ENCODE measurements at places on chromosomes 5 and 9.

DNA sequence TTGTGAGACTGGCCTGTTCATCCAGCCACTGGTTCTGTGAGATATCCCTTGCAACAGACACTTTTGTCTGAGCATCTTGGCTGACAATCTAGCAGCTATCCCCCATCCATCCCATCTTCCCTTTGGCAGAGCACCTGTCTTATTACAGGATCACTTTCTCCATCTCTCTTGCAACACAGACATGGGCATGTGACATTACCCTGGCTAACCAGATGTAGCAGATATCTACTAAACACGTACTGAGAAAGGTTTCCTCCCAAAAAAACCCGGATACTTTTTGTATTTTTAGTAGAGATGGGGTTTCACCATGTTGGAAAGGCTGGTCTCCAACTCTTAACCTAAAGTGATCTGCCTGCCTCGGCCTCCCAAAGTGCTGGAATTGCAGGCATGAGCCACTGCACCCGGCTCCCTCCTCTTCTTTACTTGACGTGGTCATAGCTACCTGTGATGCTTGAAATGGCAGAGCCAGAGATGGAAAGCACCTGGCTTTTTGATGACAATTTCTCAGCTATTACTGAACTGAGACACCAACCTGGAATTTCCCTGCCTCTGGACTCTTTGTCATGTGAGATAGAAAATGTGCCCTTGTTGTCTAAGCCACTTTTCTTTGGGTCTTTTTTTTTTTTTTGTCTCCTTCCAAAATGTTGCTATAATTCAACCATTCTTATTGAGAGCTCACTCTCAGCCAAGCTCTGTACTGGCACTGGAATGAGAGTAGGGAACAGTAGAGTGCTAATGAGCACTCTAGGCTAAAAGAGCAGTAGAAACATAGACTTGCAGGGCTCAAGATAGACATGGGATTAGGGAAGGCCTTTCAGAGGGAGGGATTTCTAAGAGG, 32.6 kb downstream of the FNBP1 start:
- peak; percentile 80 for DNase-seq

DNA sequence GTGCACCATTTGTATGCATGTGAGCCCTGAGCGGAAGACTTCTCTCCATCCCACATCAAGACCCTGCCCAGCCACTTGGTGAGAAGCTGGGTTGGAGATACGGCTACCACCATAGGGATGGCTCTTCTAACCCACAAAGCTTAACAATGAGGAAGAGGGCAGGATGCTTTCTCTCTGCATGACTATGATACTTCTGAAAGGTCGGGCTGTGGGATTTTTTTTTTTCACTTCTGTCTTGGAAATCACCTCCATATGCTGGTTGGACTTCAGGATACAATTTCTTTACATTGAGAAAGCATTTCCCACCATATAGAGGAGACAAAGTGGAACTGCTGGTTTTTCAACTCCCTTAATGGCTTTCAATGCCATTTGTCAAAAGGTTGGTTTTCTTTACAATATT, 30.5 kb downstream of the ZNF366 start:
- DNase-seq, result no peak

DNA sequence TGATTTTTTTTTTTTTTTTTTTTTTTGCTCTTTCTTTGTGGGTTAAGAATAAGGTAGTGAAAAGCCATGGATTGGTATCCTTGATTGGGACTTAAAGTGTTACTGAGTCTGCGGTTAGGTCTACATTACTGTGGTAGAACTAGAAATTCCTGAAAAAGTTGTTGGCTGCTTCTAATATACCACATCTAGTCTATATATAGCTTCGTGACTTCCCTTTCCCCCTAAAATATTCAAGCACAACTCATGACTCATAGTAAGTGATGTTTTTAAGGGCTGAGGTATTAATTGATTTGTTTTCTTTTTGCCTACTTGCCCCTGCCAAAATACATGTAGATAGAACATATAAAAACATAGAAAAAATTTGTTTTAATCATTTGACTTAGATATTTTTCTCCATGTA, 247.6 kb downstream of the TMEM232 start:
- no peak for DNase-seq

DNA sequence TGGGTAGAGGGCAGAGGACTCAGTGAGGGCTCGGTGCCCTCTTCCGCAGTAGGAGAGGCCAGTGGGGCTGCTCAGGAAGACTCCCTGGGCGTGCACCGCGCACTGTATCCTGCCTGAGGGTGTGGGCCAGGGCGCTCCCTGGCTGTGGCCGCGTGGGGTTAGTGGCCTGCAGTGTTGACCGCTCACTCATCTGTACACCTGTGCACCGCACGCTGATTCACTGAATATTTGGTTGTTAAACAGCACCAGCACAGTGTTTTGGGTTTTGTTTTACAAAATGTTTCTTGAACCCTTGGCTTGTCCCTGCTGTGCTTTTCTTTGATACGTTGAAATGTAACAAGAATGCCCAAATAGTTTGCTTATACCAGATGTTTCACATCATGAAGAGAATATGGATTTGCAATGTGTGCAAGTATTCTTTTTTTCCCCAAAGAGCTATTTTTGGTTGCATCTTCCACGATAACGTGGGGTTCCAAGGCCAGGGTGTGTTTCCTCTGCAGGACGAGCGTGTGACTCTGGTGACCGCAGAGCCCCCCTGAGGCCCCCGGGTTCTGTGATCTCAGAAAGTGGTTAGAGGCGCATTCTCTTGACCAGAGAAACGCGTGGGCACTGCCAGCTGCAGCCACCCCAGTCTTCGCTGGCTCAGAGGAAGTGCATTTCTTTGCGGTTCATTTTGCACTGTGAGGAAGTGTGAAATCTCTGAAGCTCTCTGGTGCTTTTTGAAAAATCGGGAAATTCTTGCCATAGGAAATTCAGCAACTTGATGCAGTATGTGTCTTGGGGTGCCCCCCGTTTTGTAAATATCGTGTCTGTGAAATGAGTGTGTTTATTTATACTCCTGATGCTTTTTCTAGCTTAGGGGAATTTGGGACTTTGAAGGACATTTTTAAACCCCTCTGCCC, 46.9 kb downstream of the AHRR start:
- DNase-seq, result peak; percentile 78

GRCh38 chr5:83639911-83640310, 80.7 kb downstream of the HAPLN1 start:
- DNase-seq, result no peak

- DNase-seq, result no peak
Measured at GRCh38 chr9:105044518-105044917, 116.6 kb upstream of the ABCA1 start.

- no peak for DNase-seq
Measured at GRCh38 chr9:130521715-130522114, 57.7 kb upstream of the FUBP3 start.

- DNase-seq, result no peak
Measured at GRCh38 chr5:2670940-2671339, 80.5 kb downstream of the IRX2 start.

GRCh38 chr5:170571281-170571731, 67.5 kb downstream of the KCNIP1 start:
- DNase-seq, result no peak

DNA sequence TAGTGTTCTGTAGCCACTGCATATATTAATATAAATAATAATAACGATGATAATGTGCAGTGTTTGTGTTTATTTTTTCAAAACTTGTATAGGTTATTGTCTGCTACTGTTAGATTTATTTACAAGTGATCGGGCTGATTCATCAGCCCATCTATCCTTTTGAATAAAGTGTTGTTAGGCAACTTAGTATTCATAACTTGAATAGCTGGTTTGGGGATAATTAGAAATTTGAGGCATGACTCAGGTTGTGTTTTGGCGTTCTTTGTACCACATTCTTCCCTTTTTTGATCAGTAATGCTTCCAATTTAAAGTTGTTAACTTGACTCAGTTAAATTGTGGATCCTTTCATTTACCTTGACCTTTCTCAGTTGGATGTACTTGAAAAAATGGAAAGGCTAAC, 69.7 kb downstream of the FOCAD start:
- no peak for DNase-seq

GRCh38 chr5:54230936-54231685, 79.3 kb downstream of the ARL15 start:
- DNase-seq, result no peak

- peak; percentile 40 for DNase-seq
Measured at GRCh38 chr9:125631391-125632085, 75.5 kb downstream of the MAPKAP1 start.

DNA sequence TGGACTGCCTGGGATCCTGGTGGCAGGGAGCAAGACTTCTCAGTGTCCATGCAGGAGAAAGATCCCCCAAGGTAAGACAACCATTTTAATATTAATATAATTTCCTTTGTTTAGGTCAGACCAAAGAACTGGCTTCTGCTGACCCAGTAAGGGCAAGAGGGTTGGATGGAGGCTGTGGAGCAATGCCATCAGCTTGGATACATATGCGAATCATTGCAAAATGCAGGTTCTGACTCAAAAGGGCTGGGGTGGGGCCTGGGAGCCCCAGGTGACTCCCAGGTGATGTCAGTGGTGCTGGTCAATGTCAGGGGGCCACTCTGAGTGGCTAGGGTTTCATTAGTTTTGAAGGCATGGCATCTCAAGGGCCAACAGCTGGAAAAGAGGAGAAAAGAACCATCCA, 88.9 kb upstream of the PANK3 start:
- no peak for DNase-seq

- DNase-seq, result no peak
Measured at GRCh38 chr5:143245929-143246561, 157.4 kb downstream of the NR3C1 start.

Measured in GM06990 (cell line).